NCI-H1930 (cell line): ENCODE measurements at places on chromosomes 16 and 17.

DNA sequence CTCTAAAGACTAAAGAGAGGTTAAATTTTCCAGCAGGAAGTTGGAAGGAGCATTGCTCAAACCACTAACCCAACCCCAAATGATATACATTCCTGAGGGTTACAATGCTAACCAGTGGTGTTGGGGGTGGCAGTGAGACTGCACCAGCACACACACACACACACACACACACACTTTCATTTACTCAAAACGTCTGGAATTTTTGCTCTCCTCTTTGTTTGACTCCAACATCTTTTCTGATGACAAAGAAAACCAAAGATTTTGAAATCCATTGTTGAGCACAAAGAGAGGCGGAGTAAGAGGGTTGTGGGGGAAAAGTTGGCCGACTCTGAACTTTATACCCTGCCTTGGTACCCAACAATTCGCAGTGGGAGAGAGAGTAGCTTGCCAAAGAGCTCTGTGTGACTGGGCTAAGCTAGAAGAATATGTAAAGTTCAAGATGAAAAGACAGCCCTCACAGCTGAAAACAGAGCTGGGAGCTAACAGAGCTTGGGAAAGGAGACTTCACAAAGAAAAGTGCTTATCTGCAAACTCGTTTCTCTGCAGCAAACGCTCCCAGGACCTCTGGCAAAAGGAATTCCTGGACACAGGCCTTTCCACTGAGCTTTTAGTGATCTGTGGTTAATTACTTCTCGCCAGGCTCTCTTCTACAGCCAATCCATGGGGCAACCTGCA, 426.0 kb upstream of the CDH11 start:
- DNase-seq = no peak

DNA sequence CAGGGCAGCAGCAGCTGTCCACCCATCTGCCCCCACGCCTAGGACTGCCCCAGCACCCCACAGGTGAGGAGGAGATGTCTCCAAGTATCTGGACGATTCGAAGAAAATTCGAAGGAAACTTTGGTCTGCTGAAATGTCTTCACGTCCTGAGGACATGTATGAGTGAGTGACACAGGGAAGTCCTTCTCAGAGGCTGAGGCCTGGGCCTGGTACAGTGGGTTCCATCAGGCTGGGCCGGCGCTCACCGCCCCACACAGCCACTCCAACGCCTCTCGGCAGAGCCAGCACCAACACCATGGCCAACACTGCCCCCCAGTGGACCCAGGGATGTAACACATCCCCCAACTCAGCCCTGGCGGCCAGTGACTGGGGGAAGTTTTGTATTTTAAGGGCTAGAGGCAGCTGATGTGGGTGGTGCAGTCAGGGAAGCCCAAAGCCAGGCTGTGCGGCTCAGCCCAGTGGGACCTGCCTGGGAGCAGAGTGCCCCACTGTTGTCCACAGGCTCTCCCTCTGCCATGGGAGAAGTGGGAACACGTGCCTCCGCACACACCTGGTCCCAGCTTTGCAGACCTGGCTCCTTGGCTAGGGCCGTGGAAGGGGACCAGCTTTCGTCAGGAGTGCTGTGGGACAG, 55.8 kb upstream of the FASN start:
- DNase-seq = peak; percentile 53

DNA sequence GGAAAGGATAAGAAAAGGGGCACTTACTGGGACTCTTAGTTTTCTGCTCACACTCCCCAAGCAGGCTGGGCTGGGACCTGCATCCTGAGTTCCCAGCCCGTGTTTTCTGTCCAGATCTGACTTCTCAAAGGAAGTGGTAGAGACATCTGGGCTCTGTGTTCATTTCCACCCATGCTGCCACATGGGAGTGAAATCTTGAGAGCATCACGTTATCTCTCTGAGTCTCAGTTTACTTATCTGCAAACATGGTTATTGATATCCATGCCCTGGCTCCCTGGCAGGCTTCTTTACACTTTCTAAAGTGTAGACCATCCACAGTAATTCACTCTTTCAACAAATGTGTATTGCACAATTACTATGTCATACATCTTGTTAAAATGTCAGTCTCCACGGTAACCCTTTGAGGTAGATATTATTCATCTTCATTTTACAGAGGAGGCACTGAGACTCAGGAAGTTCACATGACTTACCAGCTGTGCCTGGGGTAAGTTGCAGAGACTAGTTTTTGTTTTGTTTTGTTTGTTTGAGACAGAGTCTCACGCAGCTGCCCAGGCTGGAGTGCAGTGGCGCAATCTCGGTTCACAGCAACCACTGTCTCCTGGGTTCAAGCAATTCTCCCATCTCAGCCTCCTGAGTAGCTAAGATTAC, 3.4 kb downstream of the ZNF688 start:
- DNase-seq = no peak

- DNase-seq = no peak
Observed at GRCh38 chr16:57196753-57197152, 10.6 kb downstream of the RSPRY1 start.

GRCh38 chr16:49575346-49576172, 202.0 kb downstream of the C16orf78 start:
- no peak for DNase-seq

GRCh38 chr17:35212668-35213067, 18.5 kb upstream of the SLC35G3 start:
- DNase-seq = no peak

DNA sequence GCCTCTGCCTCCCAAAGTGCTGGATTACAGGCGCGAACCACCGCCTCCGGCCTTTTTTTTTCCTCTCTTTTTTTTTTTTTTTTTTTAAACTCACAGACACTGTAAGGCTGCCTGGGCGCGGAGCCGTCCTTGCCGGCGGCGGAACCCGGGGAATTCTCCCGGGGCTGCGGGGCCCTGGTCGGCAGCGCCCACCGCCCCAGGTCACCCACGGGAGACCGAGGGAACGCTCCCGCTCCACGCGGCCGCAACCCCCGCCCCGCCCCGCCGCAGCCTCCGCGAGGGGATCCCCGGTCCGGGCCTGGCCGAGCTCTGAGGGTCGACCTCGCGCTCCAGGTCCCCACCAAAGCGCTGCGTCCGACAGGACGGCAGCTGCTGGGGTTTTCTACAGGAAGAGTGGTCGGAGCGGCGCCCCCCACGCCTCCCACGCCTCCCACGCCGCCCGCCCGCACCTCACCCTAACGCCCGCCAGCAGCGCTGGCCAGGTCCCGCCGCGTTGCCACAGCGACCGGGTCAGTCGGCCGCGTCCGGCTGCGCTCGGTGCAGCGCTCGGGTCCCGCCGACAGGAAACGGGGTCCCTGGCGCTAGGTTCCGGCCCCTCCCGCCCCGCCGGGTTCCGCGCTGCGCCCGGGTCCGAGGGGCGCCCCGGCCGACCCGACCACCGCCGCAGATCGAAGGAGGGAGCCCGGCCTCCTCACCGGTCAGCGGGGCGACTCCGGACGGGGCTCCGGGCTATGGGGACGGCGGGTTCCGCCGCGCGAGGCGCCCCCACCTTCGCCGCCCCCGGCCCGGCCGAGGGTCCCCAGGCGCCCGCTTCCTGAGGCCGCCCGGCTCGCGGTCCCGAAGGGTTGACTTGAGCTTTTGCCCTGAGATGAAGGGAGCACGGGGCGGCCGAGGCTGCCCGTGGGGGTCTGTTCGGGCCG, at the start of gene CCDC57:
CCDC57 (minus strand) TSS at position 512 of the 920 bp plus-strand sequence. CDS start 10,898 bp downstream, outside the sequence.
- peak; percentile 60 for DNase-seq

GRCh38 chr17:50051082-50051576, 4.8 kb upstream of the ITGA3 start:
- DNase-seq = no peak

- no peak for DNase-seq
Observed at GRCh38 chr17:50848039-50848438, 12.7 kb downstream of the WFIKKN2 start.

GRCh38 chr16:68077866-68078700, 7.1 kb upstream of the NFATC3 start:
- DNase-seq = no peak

DNA sequence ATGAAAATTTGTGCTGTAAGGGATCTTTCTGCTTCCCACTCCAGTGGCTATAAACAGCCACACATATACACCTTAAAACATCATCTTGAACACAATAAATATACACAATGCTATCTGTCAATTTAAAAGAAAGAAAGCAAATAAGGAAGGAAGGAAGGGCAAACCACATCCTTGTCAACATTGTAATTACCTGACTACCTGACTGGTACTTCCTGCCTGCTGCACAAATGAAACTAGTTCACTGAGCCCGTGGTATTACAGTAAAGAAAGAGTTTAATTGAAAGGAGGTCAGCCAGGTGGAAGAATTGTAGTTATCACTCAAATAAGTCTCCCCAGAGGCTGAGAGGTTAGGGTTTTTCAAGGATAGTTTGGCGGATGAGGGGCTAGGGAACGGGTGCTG, 344.4 kb upstream of the ASIC2 start:
- DNase-seq = no peak

GRCh38 chr17:1186214-1186820, 6.5 kb upstream of the ABR start:
- no peak for DNase-seq

DNA sequence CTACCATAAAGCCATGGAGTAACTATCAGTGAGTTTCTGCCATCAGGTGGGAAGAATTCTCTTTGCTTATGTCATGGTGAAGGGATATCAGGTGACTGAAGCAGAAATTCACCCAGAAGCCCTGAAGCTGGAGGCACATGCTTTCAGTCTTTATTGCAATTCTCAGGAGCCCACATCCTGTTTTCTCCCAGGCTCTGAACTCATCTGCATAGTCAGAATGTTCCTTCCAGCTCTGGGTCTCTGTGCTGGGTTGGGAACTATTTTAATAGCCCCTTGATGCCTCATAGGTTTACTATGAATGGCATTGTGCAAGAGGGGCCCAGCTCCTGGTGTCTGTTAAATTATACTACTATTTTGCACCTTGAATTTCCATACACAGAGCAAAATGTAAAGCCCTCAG, 198.4 kb upstream of the SOX9 start:
- no peak for DNase-seq

DNA sequence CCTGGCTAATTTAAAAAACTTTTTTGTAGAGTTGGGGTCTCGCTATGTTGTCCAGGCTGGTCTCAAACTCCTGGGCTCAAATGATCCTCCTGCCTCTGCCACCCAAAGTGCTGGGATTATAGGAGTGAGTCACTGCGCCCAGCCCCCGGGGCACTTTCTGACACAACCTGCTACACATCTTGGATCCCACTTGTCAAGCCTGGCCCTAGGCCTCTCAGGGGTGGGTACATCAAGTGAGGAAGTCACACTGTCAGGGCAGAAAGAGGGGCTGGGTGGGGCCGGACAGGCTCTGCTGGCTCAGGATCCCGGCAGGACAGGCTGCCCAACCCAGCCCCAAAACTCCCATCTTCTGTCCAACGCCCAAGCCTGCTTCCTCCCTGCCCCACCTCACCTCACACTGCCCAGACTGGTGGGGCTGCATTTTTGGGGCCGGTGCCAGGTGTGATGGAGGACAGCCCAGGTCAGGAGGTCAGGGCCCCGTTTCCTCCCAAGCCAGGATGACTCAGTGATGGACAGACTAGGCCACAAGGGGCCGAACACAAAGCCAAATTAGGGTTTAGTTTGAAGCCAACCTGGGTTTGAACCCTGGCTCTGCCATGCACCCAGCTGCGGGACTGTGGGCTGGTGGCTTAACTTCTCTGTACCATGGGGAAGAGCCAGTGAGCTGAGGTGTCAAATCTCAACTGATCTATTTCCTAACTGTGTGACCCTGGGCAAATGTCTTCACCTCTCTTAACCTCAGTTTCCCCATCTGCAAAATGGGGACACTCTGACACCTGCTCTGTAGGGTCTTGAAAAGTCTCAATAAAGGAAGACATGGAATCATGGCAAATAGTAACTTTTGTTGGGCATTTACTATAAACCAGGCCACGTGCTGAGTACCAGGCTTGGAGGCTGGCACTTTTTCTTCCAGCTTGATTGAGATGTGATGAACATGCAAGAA, 8.9 kb upstream of the PPL start:
- DNase-seq = no peak

GRCh38 chr17:27984816-27985215, 57.7 kb upstream of the NLK start:
- DNase-seq = no peak

GRCh38 chr16:2471016-2471652, at the start of gene NTN3:
TSS of gene NTN3 (plus strand) at chr16:2471297. CDS start at chr16:2471702, 405 bp downstream.
- peak; percentile 45 for DNase-seq

- no peak for DNase-seq
Observed at GRCh38 chr16:80752541-80752940, 51.9 kb downstream of the CDYL2 start.

DNA sequence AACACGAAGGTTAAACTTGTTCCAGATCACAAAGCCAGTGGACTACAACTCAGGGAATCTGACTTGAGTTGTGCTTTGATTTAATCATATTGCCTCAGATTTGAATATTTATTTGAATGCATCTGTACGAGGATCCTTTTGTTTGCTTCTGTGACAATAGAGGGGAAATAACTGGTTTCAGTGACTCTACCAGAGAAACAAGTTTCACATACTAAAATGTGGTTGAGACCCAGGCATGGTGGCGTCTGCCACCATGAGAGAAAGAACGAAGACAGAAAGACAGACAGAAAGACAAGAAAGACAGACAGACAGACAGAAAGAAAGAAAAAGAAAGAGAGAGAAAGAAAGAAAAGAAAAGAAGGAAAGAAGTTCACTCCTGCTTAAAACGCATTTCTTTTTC, 24.0 kb downstream of the YWHAE start:
- DNase-seq = no peak

- no peak for DNase-seq
Observed at GRCh38 chr16:505479-506245, 21.9 kb upstream of the CAPN15 start.
